HT-29 (cell line): ENCODE measurements at places on chromosomes 4 and X.

GRCh38 chr4:53147197-53147596, 218.7 kb downstream of the SCFD2 start:
- DNase-seq: no peak

- DNase-seq: no peak
These were observed 236.9 kb downstream of the CAMK2D start for GRCh38 chr4:113524505-113525186.

GRCh38 chr4:13298655-13299054, 185.5 kb downstream of the RAB28 start:
- no peak for DNase-seq

DNA sequence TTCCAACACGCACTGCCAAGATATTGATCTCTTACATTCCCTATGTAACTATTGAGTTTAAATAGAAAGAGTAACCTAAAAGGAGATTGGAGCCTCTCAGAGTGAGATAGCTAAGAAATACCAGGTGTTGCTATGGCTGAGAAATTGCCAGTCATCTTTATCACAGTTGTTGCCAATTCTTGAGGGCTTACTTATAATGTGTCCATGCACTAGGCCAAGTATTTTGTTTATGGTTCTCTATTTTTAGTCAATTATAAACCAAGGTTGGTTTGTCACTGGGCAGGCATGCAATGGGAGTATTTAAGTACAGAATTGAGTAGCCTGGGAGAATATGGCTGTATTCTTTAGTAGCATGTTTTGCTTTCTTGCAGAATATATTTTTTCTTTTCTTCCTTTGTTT, 201.6 kb downstream of the TEX13A start:
- DNase-seq: no peak

DNA sequence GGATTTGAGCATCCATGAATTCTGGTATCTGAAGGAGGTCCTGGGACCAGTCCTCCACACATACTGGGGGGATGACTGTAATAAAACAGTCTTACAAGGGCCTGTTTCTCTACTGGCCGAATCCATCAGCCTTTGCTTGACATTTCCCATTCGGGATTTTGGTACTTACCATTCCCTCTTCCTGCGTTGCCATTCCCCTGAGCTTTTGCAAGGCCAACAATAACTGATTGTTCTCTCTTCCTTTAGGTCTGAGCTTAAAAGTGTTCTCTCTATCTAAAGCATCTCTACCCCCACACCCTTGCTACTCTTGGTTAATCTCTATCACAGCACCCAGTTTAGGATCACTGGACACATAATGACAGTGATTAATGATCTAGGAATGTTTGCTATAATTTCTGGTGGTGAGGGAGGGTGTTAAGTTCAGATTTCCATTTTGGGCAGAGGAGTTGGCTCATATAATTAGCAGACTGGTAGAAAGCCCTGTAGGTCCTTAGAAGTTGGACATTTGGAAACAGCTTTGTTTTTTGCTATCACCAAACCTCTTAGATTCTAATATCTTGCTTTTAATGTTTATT, 29.4 kb downstream of the TMA16 start:
- DNase-seq: no peak
